ENCODE measurements at places on chromosomes 3 and 15.

DNA sequence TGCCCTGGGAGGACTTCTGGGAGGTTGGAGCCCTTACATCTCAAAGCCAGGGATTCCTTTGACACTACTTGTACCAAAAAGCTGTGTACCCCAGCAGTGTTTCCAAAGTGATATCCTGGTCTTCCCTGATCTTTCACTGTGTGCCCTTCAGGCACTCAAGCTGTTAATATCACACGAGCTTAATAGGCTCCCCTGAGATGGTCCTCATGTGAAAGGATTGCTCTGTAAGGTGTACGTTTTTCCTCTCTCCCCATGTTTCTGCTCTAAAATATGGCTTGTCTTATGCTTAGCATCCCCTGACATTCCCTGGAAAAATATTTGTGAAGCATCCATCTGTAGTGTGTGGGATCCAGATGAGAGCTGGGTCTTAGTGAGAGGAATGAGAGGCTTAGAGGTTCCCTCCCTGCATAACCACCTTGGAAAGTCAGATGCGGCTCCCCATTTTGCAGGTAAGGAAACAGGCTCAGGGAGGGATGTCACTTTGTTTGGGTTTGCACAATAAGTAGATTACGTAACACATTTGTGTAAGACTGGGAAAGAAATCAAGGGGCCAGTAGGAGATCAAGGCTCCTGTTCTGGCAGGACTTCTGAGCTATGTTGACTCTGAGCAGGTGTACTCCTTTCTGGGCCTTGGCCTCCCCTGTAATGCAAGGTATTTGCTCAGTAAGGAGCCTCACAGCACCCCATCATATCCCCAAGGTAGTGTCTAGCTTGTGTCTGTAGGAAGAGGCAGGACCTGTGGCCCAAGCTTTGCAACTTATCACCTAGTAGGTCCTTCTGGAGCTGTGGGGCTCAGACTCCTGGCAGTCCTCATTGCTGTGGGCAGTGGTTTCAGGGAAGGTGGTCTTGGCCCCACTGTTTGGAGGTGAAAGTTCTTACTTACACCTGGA lies 667 bp upstream of the ACOX2 start:
- no peak for DNase-seq

DNA sequence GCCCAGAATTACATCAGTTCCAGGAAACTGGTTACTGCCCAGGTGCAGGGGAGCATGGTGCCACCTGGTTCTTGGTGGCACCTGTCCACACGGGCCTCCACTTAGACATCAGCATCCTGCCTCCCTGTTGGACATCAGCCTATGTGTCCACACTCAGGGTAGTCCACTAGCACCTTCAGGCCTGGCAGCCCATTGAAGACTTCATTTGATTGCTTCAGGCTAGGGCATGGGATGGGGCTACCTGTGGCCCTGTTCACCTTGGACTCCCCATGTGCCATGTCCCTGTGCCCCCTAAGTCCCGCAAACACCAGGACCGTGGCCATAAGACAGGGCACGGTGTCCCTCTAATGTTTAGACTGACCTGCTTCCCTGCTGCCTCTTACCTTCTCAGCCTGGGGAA lies 30.9 kb downstream of the CYP8B1 start:
- DNase-seq = no peak

DNA sequence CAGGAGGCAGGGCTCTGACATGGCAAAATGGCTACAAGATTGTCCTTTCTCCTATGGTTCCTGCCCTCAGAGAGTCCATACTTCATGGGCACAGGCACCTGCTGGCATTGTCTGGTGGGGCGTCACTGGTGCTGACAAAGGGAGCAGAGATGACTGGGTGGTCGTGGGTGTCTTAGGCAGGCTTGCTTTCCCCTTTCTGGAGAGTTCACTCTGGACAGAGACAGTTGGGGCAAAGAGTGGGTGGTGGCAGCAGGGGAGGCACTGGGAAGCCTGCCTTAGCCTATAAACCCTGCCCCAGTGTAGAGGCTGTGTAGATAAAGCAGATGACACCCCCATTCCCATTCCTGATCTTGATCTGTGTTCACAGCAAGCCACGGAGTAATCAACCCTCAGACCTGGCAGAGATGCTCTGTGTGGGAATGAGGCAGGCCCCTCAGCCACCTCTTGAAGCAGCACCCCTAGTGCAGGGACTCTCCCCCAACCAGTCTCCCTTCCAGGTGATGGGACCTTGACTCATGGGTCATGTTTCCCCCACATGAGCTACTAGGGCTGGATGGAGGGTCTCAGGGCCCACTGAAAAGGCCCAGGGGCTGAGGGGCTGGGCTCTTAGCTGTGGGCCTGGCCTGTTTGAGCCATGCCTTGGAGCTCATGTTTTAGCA lies 20.7 kb upstream of the DOCK3 start:
- no peak for DNase-seq

DNA sequence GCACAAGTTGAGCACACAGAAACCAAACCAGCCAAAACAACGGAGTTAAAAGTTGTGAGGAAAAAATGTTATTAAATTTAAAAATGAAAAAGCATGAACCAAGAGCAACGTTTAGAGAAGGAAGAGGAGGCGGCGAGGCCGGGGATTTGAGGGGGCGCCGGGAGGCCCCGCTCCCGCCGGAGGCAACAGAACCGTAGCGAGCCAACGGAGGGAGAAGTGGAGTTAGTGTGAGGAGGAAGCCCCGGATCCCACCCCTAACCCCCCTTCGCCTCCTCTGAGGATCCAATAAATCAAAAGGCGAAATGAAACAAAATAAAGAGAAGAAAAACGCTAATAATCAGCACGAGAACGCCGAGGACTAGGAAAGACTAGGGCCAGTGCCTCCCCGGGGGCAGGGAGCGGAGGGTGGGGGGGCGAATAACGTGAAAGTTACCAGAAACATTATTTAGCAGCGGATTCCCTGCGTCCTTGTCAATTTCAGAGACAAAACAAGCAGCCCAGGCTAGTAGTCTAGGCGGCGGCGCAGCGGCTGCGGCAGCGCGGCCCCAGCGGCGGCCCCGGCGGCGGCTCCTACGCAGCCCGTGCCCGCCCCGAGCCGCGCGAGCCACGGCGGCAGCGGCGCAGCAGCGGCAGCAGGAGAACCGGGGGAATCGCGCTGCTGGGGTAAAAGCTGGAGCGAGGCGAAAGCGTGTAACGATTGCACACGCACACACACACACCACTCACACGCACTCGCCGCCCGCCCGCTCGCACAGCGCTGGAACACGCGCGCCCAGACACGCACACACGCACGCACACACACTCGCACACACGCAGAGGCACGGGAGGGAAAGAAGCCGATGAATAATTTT lies 1.7 kb downstream of the MEIS2 start:
- no peak for DNase-seq

DNA sequence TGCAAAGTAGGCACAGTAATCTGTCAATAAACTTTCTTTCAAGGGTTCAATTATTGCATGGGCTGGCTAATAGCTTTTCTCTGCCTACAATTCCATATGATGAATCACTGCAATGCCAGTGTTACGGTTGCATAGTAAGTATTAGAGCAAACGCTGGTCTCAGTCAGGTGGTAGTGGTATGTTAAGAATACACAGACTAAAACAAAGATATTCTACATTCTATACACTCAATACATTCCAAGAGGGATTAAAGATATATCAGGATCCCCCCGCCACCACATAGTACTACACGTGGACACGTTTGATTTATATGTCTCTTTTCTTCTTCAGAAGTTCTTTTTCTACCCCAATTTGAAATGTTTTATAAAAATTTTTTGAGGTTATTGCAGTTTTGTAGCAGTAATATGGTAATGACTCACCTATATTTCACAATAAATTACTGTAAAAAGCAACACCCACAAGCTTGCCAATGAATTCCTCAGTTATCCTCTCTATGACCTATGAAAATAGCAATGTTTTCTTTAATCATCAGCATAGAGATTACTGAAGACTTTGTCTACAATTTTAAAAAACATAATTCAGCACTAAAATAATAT lies 68.2 kb downstream of the CD200R1L start:
- no peak for DNase-seq

GRCh38 chr15:44286814-44287452 lies 1.6 kb upstream of the GOLM2 start:
- no peak for DNase-seq

DNA sequence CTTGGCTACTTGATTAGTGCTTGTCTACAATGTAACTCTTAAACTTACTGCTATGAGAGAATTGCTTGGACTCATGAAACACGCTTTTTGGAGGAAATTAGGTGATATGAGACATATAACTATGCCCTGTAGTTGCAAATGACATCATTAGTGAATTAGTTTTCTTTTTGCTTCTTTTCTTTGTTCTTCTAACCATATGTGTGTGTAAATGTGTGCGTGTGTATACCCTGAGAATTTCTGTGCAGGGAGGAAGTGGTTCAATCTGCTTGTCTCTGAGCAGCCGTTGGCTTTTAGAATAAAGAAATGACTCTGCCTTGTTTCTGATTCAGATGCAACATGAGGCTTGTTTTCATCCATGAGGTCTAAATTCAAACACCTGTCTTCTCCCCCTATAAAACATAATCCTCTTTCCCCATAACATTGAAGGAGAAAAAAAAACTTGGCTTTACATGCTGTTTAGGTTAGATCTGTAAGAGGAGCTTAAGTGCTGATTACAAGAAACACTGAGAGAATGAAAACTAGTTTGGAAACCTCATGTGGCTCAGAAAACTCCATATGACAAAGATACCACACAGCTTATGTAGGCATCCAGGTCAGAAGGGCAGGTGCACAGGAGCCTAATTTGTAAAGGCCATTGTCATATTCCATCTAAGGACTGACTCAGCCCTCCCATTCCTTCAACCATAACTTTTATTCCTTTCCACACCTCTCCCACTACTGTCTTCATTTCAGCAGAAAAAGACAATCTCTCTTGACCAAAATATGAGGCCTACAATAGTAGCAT lies 30.5 kb upstream of the BLM start:
- no peak for DNase-seq

GRCh38 chr15:68651916-68652525 lies 73.2 kb downstream of the CORO2B start:
- no peak for DNase-seq

DNA sequence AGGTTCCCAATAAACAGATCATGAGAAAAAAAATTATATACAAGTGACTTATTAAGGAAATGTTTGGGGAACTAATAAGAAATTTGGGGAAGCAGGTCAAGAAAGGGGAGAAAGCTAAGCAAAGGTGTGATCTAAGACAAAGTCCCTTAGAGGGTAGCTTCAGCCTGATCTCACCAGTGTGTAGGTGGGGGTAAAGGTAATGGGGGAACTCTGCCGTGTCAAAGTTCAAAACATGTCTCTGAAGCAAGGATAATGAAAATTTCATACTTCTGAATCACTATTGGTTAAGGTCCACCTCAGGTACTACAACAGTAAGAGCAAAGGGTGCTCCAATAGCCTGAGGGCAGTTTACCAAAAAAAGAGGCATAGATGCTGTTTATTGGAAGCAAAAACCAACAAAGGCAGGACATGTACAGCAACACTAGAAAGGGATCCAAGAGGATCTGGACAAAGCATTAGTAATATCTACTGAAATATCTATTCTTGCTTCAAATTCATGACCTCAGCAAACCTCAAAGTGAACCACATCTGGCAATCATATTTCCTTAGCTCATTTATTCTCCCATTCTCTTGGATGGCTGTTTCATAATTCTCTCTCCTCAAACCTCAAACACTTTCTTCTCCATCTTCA lies 6.9 kb downstream of the ACAD11 start:
- DNase-seq = no peak

DNA sequence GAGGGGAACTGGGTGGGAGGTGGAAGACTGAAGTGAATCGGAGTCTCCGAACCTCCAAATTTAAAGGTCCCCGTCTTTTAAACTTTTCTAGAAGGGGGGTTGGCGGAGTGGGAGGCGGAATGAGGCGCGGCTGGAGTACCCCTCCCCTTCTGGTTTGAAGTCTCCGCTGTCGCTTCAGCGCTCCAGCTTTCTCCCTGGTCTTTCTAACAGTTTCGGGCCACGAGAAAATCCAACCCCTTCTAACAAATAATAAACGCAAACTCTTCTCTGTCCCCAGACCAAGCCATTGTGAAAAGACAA lies 2.5 kb upstream of the MECOM start:
- no peak for DNase-seq

- no peak for DNase-seq
Measured at GRCh38 chr3:46213201-46213600, 5.1 kb upstream of the CCR1 start.

GRCh38 chr3:59885101-59885500 lies 835.3 kb upstream of the CFAP20DC start:
- no peak for DNase-seq

DNA sequence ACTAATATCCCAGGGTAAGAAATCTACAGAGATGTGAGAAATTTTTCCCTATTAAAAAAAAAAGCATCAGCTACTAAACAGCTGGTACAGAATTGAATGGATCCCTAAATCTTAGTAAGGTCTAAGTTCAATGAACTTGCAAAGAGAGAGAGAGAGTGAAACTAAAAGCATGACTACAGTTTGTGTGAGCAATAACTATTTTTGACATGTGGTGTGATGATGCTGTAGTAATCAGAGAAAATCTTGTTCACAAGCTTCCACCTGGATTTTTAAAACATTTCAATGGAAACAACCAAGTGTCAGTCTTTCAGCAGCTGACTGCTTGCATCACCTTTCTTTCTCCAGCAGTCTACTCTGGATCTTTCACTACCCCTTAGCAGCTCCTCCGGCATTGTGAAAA lies 45.2 kb upstream of the ABI3BP start:
- no peak for DNase-seq

DNA sequence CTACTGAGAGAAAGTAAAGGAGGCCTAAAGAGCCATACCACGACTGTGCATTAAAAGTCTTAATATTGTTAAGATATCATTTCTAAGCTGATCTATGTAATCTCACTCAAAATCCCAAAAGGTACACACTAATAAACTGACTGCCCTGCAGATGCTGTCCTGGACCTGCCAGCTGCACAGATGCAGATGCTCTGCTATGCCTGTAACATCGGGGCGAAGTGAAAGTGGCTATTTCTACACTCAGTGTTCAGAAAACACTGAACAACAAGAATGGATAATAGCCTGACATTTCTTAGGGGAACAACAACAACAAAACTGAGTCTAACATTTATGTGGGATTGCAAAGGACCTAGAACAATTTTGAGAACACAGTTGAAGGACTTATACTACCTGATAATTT lies 31.9 kb downstream of the RAD18 start:
- no peak for DNase-seq

DNA sequence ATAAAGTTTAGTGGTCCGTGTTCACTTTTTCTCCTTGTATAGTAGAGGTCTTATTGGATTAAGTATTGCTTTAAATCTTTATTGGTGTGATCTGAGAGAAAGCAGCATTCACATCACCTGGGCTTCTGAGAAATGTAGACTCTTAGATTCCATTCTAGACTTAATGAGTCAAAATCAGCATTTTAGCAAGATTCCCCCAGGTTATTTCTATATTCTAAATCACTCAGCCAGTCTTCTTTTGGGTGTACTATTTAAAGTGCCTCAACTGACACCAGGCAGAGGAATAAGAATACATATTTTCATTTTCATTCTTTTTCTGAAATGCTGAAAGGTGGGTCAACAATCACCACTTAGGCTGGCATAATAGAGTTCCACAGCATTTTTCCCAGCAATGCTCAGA lies 481.7 kb downstream of the TUSC7 start:
- no peak for DNase-seq

- no peak for DNase-seq
Measured at GRCh38 chr3:25902586-25902985, 112.7 kb downstream of the OXSM start.

GRCh38 chr3:196979545-196979944 lies 10.9 kb upstream of the PIGZ start:
- DNase-seq = no peak

Measured in WTC11 (cell line).